ENCODE measurements at places on chromosomes 2 and 18.

DNA sequence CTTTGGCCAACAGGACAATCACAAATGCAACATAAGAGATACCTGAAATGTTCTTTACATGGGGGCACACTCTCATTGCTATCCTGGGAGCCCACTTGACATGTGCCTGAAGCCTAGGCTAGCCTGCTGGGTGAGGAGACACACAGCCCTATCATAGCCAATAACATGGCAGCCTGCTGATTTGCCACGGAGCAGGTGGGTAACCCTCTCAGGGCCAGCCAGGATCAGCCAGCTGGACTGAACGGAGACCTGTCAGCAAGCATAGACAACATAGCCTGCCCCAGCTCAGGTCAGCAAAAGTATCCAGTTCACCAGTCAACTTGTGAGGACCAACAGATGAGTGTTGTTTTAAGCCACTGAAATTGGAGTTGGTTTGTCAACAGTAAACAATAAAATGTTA is 566.5 kb downstream of the DCDC2C start:
- no peak for DNase-seq

- DNase-seq: no peak
Observed at GRCh38 chr18:58578321-58578720, 50.6 kb downstream of the ALPK2 start.

DNA sequence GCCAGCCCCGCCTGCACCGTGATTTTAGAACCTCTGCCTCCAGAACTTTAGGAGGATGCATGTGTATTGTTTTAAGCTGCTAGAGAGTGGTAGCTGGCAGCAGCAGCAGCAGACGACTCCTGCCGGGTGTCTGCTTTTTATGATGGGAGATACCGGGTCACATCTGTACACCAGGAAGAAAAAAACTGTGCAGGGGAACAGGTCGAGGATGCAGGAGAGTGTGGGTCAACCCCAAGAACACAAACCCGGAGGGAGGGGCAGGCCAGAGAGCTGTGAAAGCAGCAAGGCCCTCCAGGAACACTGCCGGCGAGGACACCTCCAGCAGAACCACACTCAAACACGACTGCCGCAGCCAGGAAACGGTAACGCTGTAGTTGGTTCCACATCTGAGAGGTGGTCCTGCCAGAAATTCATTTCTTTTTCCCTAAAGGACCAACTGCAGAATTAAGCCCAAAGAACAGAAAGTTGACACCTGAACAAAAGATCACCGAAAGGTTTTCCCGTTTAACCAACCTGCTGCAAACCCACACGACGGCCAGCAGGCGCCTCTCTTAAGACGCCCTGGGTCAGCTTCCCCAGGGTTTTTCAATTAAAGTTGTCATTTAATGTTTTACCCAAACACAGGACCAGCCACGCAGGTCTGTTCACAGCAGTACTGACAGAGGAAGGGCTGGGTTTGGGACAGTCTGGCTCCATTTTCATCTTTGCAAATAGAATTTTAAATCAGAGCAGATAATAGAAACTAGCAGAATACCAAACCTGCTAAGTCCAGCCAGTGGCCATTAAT is 60.5 kb downstream of the NDUFA10 start:
- DNase-seq: no peak

- DNase-seq: no peak
Observed at GRCh38 chr2:64700133-64700809, 46.6 kb upstream of the SERTAD2 start.

DNA sequence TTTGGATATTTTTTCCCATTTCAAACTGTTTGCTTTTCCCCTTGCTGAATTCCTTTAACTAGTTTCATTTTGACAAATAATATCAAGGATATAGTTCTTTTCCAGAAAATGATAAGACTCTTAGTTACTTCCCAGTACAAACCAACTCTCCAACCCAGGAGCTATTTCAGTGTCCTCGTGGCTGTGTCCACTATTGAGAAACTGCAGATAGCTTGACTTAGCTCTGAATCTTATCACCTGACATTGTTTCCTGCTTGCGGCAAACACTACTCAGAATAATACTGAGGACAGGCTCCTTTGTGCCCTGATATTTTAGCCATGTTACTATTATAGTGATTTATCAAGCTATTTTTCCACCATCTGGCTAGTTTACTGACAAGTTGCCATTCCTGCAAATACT is 74.6 kb downstream of the KLF7 start:
- DNase-seq: no peak

- no peak for DNase-seq
Observed at GRCh38 chr2:112065486-112065885, 10.4 kb downstream of the TMEM87B start.

GRCh38 chr18:25592804-25593360 is 240.9 kb upstream of the ZNF521 start:
- DNase-seq: no peak

- no peak for DNase-seq
Observed at GRCh38 chr2:56244911-56245530, 61.2 kb downstream of the CCDC85A start.

GRCh38 chr2:28084564-28084963 is 194.0 kb downstream of the BABAM2 start:
- DNase-seq: no peak

- DNase-seq: no peak
Observed at GRCh38 chr18:25223211-25223610, 128.8 kb downstream of the ZNF521 start.

DNA sequence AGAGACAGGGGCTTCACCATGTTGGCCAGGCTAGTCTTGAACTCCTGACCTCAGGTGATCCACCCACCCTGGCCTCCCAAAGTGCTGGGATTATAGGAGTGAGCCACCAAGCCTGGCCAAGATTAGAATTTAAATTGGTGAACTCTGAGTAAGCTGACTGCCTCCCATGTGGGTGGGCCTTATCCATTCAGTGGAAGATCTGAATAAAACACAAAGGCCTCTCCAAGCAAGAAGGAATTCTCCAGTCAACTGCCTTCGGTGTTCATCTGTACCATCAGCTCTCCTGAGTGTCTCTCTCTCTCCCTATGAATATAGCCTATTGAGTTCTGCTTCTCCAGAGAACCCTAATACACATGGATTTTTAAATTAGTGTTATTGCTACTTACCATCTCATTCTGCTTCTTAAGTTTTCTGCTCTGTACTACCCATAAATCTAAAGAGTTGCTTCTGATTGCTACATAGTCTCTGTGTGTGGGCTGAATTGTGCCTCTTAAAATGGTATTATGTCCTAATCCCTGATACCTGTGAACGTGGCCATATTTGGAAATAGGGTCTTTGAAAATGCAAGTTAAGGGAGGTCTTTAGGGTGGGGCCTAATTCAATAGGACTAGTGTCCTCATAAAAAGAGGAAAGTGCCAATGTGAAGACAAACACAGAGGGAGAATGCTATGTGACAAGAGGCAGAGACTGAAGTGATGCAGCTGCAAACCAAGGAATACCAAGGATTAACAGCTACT is 36.3 kb downstream of the FBXO11 start:
- no peak for DNase-seq

DNA sequence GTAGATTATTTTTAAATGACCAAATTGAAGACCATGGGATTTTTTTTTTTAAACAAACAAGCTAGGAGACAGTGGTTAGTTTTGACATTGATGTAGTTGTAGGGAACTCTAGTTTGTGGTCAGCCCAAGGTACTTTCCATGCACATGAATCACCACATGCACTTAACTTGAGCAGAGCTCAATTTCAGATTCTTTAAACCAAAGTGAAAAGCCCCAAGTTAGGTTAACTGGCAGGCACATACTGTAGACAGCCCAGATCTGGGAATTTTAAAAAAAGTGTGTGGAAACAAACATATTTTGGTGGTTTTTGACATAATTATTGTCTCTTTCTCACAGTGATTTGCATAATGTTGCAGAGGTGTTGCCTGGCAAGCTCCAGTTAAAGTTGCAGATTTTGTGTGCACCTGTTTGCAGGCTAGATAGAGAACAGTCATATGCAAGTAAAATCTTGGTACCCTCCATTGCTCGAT is 88.4 kb downstream of the BCL2L11 start:
- DNase-seq: peak; percentile 22

GRCh38 chr2:174334278-174334715 is 457 bp upstream of the SP9 start:
- DNase-seq: no peak

DNA sequence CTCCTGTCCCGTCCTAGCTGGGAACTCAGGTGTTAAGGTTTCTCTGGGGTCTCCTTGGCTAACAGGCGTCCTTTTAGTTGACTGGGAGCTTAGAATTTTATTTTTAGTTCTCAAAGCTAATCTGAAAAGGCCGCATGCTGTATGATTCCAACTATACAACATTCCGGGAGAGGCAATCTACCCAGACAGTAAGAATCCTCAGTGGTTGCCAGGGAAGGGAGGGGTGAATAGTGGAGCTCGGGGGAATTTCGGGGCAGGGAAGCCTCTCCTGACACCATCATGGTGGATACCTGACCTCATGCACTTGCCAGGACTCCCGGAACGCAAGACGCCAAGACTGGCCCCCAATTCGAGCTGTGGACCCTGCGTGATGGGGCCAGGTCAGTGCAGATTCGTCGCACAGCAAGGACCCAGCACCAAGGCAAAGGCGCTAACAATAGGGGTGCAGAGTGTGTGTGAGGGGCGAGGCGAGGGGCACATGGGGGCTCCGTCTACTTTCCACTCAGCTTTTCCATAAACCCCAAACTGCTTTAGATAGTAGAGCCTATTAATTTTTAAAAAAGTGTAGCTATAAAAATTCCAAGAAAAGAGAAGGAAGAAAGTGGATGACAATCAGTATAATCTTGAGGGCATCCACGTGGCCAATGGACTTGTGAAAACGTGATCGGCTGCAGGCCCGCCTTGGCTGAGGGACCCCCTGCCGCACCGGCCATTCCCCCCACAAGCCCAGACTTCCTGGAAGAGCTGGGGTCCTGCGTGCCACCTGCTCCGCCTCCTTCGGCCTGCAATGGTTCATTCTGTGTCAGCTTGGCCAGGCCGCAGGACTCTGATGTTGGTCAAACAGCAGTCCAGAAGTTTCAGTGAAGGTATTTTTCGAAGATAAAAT is 17.3 kb downstream of the PDCD1 start:
- DNase-seq: no peak

DNA sequence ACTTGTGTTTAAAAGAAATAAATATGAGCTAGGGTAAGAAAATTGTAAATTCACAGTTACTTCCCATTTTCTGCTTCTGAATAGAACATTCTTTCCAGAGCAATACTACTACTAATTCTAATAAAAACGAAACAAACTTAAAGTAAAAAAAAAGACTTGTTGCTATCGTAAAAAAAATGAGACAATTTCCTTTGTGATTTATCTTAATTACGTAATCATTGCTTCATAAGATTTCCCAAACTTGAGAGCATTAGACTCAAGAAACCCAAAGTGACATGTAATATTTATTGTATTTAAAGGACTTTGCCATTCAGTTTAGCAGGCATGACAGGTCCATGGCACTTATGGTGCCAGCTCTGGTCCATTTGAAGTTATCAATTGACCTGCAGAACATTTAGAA is 153.8 kb downstream of the AQP4 start:
- DNase-seq: no peak

GRCh38 chr2:148814143-148814859 is 60.7 kb upstream of the KIF5C start:
- DNase-seq: no peak

DNA sequence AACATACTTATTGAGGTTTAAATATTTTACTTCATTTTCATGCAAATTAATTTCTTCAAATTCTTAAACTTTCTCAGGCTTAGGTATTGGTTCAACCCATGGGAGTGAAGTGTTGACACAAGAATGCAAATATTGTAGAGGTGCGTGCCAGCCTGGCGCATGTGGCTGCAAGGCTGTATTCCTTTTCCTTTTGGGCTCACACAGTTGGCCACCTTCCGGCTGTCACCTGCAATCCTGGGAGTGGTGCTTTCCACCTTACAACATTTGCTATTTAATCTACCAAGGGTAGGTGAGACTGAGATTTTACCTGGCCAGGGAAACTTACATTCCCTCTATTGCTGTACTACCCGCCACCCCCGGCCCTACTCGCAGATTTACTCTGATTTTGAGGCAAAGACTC is 141.1 kb downstream of the DCC start:
- DNase-seq: no peak

GRCh38 chr2:19667536-19667949 is 234.2 kb downstream of the TTC32 start:
- no peak for DNase-seq

DNA sequence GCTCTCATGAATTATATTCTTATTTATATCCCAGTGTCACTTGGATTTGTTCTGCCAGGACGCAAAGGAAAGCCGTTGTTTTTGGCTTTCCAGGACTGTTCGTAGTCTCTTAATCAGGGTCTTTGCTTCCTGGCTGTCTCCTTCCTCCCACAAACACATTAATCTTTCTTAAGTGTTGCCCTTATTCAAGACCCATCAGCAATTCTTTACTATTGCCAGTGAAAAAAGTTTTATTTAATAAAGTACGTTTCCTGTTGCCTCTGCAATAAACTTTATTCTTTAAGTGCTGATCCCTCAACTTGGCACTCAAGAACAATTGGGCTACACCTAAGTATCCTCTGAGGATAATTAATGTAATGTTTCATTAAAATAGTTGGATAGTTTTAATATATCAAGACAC is 68.3 kb upstream of the CYP20A1 start:
- DNase-seq: no peak

DNA sequence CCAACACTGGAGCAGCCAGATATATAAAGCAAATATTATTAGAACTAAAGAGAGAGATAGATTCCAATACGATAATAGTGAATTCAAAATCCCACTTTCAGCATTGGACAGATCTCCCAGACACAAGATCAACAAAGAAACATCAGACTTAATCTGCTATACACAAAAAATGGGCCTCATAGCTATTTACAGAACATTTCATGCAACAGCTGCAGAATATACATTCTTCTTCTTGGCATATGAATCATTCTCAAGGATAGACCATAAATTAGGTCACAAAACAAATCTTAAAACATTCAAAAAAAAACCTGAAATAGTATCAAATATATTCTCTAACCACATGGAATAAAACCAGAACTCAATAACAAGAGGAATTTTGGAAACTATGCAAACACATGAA is 23.8 kb upstream of the BAZ2B start:
- no peak for DNase-seq

DNA sequence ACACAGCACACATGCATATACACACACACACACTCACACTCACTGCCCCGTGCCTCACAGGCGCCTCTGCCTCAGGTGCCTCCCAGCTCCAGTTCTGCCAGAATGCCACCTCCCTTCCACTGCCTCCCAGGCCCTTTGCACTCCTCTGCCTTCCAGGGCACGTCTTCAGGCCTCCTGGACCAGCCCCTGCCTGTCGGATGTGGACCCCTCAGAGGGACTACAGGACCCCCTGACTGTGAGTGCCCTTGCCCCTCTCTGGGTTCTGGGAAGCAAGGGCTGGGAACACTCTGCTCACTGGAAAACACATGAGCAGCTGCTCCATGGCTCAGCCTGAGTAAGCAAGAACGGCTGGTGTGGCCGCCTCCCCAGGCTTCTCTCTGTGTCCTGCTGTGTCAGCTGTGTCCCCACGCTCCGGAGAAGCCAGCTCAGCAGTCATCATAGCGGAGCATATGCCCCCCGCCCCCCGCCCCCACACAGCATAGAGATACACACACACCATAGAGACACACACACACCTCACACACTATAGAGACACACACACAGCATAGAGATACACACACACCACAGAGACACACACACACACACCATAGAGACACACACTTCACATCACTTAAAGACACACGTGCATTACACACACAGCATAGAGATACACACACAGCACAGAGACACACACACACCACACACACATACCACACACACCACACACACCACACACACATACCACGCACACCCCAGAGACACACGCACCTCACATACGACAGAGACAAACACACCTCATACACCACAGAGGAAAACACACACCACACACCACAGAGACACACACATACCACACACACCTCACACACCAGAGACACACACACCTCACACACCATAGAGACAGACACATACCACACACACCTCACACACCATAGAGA is 271.3 kb downstream of the CYRIA start:
- no peak for DNase-seq

- DNase-seq: no peak
Observed at GRCh38 chr2:40034198-40034597, 255.1 kb upstream of the THUMPD2 start.

Measured in activated naive CD8-positive, alpha-beta T cell treated with anti-CD3 and anti-CD28 coated beads, Interleukin-2, amount 50 U/mL, for 24 hours (primary cell).